Epithelial cell of alveolus of lung (primary cell): ENCODE measurements at places on chromosomes 1 and 21. TPM values are rescaled to one million over a fixed set of nuclear protein-coding genes. Genes with fewer than 3 reads are reported as not detected.

CREB3L4 gene
- 10.2 and 29.1 TPM in 2 replicates for total RNA-seq

GBP1 gene
- total RNA-seq, result 22.9 and 38.1 TPM in 2 replicates

USP1 gene
- 20.4 and 27.4 TPM in 2 replicates for total RNA-seq

LCE3E gene
- not detected in 2 replicates for total RNA-seq

OR10Z1 gene
- not detected in 2 replicates for total RNA-seq

KRTAP11-1 gene
- total RNA-seq, result not detected in 2 replicates

INAVA gene
- total RNA-seq, result 3.0 and 5.7 TPM in 2 replicates

FAM72D gene
- total RNA-seq, result 0.40 and 1.6 TPM in 2 replicates

VWA1 gene
- 30.5 and 35.1 TPM in 2 replicates for total RNA-seq
